DMS79 treated with DMSO at 0.1 percent for 48 hours (cell line): ENCODE measurements at places on chromosomes 11 and 22.

GRCh38 chr11:66280428-66280827 is 2.5 kb downstream of the CNIH2 start:
- DNase-seq, result no peak

DNA sequence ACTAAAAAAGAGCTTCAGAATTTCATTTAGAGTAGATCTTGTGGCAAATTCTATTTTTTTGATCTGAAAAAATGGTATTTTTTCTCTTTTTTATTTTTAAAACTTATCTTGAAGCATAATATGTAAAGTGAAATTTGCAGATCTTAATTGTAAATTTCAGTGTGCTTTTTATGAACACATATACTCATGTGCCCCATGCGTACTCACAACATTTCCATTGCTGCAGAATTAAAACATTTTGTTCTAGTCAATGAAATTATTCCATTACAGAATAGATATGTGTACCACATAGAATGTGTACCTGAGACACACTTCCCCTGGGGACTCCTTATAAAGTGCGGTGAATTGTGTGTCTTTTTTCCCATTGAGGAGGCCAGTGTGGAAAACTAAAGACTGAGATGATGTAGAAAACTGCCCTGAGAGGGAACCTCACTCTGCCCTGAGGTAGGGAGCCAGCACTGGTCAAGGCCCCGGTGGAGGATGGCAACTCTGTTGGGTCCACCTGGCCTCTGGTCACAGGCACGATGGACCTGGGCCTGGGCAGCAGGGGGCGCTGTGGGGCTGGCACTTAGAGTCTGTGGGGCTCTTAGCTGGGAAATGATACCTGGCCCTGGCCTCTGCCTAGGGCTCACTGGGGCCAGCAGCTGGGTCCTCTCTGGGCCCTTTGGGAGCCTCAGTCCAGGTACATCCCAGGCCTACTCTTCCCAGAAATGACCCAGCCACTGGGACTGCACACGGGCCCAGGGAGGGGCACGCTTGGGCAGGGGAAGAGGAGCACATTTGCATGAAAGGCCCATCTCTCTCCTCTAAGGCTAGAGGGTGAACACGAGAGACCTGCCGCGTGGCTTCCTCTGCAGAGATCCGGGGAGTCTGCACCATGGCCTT is 77.9 kb upstream of the TOP3B start:
- no peak for DNase-seq

GRCh38 chr22:22974156-22974555 is 86.5 kb downstream of the IGLL5 start:
- DNase-seq, result no peak

- DNase-seq, result no peak
These were observed 872 bp downstream of the TMA7B start for GRCh38 chr22:39960791-39961746.

GRCh38 chr11:16114978-16115871 is 241.1 kb downstream of the SOX6 start:
- no peak for DNase-seq

DNA sequence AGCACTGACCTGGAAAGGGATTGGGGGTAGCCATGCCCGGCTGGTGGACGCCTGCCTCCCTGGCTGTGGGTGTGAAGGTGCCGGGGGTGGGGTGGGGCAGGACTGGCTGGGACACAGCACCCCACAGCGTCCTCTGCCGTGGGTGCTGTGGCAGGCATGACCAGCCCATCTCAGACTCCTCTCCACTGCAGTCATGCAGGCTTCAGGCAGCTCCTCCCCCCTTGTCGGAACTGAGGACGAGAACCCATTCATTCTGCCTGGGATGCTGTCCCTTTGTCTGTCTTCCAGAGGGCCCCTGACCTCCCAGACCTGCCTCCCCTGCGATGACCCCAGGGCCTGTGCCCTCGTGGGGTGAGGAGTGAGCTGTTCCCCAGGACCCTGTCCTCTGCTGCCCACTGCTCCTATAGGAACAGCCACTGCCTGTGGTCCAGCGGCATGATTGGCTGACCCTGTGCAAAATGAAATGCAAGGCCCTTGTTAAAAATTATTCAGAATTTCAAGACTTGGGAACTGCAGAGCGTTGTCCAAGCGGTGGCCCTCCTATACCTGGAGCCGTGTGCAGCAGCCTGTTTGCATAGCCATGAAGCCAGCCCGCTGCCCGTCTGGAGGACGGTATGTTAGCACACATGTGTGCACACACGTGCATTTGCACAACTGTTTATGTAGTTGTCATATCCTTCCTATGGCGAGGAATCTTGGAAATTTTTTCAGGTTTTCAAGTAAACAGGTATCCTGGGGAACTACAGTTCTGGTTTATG is 1122.3 kb downstream of the BRD1 start:
- no peak for DNase-seq

- no peak for DNase-seq
These were observed 48.7 kb upstream of the GRIK4 start for GRCh38 chr11:120462825-120463224.

DNA sequence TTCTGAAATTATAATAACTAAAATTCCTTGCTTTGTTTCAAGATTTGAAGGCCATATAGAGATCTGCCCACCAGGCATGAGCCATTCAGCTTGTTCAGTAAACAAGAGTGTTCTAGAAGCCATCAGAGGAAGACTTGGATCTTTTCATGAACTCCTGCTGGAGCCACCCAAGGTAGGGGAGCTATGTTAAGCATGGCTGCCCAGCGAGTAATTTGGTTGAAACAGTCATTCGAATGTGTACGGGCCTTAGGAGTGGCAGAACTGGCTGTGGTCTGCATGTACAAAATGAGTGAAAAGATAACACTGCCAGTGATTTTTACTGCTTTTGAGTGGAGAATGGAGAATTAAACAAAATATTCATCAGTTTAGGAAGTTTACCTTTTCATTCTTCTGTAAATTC is 103.7 kb downstream of the PPP6R3 start:
- DNase-seq, result no peak

GRCh38 chr11:123682696-123683410 is 28.4 kb upstream of the SCN3B start:
- DNase-seq, result peak; percentile 40

DNA sequence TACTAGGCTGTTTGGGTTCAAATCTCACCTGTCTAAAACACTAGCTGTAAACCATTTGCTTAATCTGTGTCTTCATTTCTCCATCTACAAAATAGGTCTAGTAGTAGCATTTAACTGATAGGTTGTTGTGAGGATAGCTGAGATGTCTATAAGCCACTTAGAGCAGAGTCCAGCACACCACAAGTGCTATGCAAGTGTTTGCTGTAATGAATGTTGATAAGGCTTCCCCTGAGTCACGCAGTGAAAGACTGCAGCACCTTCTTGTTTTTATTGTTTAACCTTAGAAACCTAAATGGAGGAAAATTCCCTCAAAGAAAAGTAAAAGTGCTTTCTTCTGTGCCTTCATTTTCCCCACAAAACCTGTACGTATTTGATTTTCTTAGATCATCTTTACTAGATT is 23.1 kb upstream of the LDHA start:
- no peak for DNase-seq

DNA sequence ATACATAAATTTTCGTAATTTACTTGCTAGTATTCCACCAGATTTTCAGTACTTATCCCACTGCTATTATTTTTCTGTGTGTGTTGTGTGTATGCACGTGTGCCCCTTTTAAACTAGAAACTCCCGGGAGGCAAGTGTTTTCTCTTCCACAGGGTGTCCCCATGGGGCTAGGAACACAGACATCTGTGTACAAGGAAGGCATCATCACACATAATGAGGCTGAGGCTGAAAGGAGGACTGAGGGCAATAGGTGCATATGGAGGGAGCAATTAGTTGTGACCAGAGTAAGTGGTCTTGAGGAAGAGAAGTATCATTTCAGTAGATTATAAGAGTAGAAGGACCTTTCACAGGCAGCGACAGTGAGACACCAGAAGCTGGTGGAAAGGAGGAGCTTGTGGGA is 2.1 kb upstream of the DPAGT1 start:
- DNase-seq, result peak; percentile 72

- no peak for DNase-seq
These were observed 49.8 kb upstream of the PAK1 start for GRCh38 chr11:77523712-77524111.

DNA sequence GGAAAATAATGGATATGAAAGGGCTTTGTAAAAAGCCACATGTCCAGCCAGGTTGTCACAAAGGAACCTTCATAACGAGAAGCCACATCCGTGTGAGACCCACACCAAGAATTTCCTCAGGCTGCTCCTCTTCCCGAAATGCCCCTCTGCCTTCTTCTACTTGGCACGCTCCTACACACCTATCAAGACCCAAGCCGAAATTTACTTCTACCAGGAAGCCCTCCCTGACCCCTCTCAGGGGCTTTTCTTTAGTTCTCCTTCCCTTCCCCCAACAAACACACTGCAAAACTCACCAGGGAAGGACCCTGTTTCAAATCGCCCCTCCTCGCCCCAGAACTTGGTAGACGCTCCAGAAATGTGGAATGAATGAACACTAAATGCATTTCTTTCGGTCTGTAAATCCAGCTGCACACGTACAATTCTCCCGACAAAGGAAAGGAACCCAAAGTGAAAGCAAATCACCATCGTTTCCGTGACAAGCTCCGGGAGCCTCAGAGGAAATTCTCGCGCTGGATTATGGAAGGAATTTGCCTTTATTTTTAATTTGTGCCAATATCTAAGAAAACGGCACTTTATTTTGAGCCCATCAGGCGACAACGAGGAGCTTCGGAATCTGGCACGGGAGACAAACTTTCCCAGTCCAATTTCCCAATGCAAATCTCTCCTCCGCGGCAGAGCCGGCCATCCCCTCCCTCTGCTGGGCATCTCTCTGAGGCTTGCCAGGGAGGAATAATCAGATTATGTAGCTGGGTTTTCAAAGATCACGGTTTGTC is 13.2 kb upstream of the SHISAL1 start:
- peak; percentile 33 for DNase-seq

DNA sequence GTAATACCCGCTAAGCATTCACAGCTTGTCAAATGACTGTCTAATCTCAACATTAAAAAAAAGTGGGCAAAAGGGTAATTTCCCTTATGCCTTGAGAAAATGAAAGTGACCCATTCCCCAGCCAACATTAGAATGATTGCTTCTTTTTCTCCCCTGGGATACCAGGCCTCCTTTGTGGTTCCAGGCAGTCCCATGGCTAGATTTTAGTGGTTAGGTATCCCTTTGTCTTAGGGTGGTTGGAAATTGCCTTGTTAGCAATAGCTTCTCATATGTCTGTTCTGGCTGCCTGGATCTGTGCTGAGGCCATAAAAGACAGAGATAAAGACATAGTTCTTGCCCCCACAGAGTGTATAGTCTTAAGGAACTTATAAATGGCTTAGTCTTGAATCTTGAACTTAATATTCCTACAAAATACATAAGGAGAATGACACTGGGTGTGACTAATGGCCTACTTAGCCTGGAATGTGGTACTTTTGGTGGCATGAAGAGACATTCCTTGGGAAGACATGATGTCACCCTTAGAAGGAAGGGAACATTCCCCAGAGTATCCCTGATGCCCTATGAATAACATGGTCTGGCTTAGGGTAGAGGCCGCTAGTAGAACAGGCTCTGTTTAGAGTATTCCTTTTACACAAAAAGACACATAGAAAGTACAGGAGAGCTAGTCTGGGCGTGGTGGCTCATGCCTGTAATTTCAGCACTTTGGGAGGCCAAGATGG is 90.3 kb downstream of the ZBTB16 start:
- DNase-seq, result no peak

DNA sequence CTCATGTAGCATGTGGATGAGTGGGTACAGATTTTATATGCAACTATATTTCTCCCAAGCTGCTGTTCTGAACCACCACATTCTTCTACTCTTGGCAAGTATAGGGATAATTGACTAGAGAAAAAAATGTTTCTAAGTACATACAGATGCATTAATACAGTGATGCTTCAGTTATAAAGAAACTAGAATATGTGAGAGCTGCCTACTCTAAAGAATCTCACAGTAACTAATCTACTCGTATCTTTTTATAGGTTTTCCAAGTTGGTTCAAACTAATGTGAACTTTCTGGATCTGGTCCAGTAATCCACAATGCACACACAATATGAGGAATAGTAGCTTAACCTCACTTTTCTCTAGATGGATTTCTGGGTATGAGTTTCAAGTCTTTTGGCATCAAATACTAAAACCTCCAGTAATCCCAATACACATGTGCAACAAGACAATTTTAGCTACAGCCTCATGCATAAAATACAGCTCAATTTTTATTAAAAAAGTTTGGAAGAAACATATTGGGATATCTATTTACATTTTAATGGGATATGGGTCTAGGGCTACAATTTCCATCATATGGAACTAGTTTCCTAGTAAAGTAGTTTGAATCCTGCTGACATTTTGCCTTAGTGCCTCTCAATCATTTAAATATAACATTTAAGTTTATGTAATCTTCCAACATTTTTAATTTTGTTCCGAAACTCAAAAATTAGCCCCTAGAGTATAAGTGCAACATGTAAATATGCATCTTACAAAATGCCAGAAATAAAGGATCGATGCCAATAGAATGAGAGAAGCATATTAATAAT is 2209.7 kb downstream of the LRRC4C start:
- DNase-seq, result no peak

- DNase-seq, result no peak
These were observed 72.4 kb upstream of the CARD18 start for GRCh38 chr11:105211806-105212554.

DNA sequence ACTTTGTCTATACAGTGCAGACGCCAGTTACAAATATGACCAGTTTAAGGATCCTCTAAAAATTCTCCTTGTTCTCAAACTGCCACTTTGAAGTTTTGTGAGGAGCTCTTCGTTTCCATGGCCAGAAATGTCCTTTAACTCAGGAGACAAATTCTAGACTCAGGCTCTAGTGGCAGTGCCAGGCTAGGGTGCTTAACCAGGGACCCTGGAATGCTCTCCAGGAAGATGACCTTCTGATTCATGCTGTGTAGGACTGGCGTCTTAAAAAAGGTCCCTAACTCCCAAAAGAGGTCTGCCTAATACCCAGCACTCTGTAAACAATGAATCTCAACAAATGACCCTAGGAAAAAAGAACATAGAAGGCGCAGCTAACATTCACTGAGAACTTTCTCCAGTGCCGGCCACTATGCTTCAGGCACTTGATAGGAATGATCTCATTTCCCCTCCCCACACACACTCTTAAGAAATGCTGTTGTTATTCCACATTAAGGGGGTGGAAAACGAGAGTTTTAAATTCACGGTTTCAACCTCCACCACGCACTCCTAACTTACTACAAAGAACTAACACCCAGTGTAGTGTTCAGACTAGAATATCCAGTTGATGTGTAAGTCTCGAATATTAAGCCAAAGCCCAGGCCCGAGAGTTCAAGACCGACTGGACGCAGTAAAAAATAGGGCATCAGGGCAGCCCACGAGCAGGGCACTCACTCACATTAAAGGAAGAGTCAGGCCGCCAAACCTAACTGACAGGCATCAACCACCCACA is 747 bp downstream of the NXF1 start:
- no peak for DNase-seq
